ENCODE measurements at places on chromosomes 1 and 21.

DNA sequence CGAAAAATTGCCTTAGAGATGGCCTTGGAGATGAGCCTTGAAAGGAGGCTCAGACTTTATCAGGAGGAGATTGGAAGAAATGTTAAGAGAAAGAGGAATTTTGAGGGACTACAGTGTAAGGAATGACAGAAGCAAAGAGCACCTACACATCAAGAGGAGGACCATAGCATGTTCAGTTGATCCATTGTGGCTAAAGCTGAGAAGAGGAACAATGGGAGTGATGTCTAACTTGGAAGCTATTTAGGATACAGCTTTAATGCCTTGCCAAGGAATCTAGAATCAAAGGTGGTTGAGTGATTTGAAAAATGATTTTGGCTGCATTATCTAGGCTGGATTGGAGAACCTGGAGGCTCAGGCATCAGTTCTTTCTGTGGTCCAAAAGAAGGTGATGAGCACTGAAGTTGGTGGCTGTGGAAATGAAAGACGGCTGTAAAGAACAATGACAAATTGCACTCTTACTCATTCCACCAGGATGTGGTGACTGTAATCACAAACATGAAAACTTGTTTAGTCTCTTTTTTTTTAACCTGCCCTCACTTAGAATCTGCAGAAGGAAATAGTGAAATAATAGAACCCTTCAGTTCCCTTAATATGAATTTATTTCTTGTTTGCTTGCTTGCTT is 11.3 kb downstream of the FAM20B start:
- DNase-seq: no peak

GRCh38 chr1:108208724-108209446 is 8.7 kb upstream of the SLC25A24 start:
- DNase-seq: no peak

DNA sequence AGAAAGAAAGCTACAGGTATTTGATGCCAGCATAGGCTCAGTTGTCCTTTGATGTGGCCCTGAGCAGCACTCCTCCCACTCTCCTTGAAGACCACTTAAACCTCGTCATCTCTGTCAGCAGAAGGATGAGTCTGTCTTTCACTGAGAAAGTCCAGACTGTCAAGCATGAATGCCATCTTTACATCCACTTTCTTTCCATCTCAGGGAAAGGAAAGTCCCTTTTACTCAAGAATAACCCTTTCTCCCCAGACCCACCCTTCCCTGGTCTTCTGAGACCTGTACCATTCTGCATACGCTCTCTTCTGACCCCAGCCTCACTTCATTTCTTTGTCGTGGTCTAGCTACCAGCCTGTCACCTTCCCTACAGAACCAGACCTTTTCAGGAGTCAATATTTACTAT is 4.0 kb upstream of the ELAPOR1 start:
- DNase-seq: no peak

DNA sequence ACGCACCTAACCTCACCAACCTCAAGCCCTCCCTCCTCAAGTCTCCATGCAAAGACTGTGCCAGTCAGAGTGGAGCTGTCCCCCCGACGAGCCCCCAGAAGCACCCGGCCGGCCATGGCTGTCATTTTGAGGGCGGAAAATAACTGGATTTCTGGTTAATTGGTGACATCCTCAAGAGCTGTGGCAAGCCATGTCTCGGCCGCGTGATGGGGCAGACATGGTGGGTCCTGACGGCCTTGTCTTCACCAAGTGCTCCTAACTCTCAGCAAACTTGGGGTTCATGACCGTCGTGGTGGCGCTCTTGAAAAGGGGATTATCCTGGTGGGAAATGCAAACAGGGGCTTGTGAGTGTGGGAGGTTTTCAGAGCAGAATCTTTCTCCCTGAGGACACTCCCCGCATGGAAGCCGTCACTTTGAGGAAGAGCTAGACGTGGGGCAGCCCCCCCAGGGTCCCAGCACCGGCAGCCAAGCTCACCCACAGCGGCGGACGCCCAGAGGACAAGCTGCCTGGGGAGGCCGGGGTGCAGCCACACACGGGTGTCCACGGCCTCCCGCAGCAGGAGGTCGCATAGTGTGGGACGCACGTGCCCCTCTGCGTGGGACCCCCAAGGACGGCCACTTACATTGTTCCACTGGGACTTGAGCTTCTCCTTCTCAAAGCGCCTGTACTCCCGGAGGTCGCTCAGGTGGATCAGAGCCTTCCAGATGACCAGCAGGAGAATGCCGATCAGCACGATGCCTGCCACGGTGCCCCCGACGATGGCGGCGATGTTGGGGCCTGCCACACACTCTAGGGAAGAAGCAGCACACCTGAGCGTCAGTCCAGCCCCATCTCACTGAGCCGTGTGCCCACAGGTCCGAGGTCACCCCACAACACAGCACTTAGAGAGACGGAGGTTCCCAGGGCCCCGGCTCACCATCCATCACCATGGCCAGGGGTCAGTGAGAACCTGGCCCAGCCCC is 12.9 kb upstream of the PTTG1IP start:
- DNase-seq: no peak

- DNase-seq: no peak
Observed at GRCh38 chr1:115666702-115667101, 24.9 kb downstream of the VANGL1 start.

DNA sequence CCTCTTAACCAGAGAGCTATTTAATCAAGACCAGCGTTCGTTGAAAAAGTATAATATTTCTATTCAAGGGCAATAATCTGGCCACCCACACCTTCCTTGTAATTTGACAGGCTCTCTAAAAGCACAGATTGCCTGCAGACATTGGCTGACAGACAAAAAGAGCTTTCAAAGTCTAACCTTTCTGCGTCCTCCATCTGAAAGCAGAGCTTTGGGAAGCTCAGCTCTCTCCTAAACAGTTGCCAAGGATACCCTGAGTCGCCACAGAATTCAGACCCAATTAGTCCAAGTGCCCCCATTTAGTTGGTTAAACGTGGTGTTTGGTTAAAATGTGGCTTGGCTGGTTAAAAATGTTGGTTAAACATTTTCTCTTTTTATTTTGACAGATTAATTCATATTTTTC is 33.7 kb upstream of the PLA2G2C start:
- no peak for DNase-seq

- no peak for DNase-seq
Observed at GRCh38 chr21:36690628-36691554, 8.0 kb upstream of the SIM2 start.
